ENCODE measurements at places on chromosomes 3 and 15. TPM values are rescaled to one million over a fixed set of nuclear protein-coding genes. Genes with fewer than 3 reads are reported as not detected.

DNA sequence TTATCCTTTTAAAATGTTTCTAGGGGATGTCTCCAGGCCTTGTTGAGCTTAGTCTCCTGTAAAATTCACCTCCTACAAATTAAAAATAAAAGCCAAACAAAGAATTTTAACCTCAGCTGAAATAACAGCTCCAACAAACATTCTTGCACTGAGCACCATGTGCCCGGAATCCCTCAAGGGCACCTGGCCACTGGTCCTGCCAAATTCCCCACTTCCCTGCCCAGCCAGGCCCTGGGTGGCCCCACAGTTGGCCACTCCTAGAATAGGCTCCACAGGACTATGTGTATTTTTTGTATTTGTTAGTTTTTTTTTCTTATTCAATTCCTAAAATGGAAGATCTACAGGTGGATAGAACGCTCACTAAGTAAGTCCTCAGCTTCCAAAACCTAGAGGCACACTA is 33.1 kb upstream of the PLA2G4E start:
- no peaks in the 10 kb centered on the region for H3K36me3 ChIP-seq
- H3K4me1 ChIP-seq, result peaks cover 3% of the 10 kb centered on the region
- peaks cover 37% of the 10 kb centered on the region for H3K27me3 ChIP-seq
- DNase-seq, result no peak

GRCh38 chr3:38031022-38031994 is 1.9 kb upstream of the PLCD1 start:
- peaks cover 27% of the 10 kb centered on the region for H3K27me3 ChIP-seq
- peaks cover 2% of the 10 kb centered on the region for H3K36me3 ChIP-seq
- no peak overlapping the region for H3K4me3 ChIP-seq
- H3K27ac ChIP-seq, result peak overlapping the region; percentile 75

DNA sequence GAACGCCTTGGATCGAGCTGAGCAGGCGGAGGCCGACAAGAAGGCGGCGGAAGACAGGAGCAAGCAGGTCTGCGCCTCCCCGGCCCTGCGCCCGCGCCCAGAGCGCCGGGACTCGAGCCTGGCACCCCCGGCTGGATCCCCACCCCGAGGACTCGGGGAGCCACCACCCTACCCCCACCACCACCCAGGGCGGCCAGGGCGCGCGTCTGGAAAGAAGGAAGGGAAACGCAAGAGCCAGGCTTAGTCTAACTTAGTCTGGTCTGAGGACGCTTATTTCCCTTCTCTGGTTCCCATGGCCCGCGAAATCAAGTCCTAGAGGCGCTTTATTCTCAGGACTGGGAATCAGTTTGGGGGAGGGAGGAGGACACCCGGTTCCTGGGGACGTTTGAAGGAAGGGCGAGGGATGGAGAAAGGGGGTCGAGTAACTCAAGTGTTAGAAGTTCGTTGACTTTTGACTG is 359 bp downstream of the TPM1 start:
- H3K4me3 ChIP-seq, result peak overlapping the region; percentile 59
- H3K36me3 ChIP-seq, result no peaks in the 10 kb centered on the region
- peaks cover 91% of the 10 kb centered on the region for H3K27me3 ChIP-seq
- H3K27ac ChIP-seq, result no peak overlapping the region
- peaks cover 11% of the 10 kb centered on the region for H3K4me1 ChIP-seq
- no peak for DNase-seq

- peaks cover 47% of the 10 kb centered on the region for H3K4me1 ChIP-seq
- DNase-seq, result no peak
- H3K4me3 ChIP-seq, result no peak overlapping the region
These were observed 2.1 kb upstream of the ANXA2 start for GRCh38 chr15:60399931-60400330.

The NR1I2 gene
- 0.10 TPM for total RNA-seq

The LSAMP gene
- not detected for total RNA-seq

- H3K27ac ChIP-seq, result no peak overlapping the region
- H3K4me1 ChIP-seq, result no peaks in the 10 kb centered on the region
- H3K36me3 ChIP-seq, result no peaks in the 10 kb centered on the region
- H3K4me3 ChIP-seq, result no peak overlapping the region
These were observed 23.2 kb downstream of the FRG2C start for GRCh38 chr3:75687323-75687722.

DNA sequence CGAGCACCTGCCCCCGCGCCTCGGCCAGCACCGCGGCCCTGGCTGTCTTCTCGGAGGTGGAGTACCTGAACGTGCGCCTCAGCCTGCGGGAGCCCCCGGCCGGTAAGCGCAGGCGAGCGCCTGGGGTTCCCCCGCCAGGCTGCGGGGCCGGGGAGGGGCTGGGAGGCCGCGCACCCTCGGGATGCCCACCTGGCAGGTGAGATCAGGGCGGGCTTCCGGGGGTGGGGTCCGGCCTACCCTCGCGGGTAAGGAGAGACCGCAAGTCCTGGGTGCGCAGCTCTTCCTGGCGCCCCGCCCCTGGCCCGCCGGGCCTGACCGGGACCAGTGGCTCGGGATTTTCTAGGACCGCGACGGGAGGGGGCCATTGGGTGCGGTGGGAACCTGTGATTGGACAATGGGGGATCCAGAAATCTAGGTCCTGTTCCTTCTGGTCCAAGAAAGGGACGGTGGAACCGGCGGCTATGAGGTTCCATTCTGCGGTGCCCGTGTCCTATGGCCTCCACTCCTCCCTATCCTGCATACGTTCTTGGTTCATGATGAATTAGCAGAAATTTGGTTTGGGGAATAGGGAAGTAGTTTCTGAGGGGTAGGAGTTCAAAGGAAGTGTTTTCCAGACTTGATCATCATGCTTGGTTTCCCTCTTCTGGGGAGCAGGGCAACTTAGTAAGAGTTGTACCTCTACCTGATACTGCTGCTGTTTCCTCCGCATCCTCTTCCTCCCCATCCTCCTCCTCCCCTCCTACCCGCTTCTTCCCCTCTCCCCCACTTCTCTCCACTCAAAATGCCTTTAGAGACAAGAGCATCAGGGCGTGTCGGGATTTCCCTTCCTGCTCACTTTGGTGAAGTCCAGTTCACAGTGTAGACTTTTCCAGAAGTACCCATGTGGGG is 808 bp downstream of the ARRDC4 start:
- H3K27ac ChIP-seq, result peak overlapping the region; percentile 55
- peaks cover 12% of the 10 kb centered on the region for H3K27me3 ChIP-seq
- peaks cover 22% of the 10 kb centered on the region for H3K4me1 ChIP-seq
- DNase-seq, result no peak
- H3K36me3 ChIP-seq, result no peaks in the 10 kb centered on the region

DNA sequence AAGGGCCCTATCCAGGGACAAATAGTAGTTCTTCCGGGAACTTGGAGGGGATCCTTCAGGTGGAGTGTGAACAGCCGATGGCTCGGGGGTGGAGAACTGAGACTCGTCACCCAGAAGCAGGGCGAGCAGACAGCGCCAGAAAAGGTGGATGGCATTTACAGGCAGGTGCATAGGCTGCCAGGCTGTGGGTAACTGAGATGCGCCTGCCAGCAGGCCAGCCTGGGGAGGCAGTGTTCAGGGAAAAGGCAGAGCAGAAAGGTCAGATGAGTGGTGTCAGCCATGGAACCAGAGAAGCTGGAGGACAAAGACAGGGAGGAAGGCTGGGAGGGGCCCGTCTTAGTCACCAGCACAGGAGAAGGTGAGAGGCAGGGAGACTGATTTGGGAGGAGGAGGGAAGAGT is 53.0 kb upstream of the SEC22A start:
- H3K4me1 ChIP-seq, result no peaks in the 10 kb centered on the region
- no peak overlapping the region for H3K27ac ChIP-seq
- no peak for DNase-seq
- H3K4me3 ChIP-seq, result no peak overlapping the region

- H3K4me1 ChIP-seq, result peaks cover 24% of the 10 kb centered on the region
- no peak overlapping the region for H3K4me3 ChIP-seq
- DNase-seq, result no peak
- no peak overlapping the region for H3K27ac ChIP-seq
These were observed 319.7 kb downstream of the UACA start for GRCh38 chr15:70443486-70444273.

DNA sequence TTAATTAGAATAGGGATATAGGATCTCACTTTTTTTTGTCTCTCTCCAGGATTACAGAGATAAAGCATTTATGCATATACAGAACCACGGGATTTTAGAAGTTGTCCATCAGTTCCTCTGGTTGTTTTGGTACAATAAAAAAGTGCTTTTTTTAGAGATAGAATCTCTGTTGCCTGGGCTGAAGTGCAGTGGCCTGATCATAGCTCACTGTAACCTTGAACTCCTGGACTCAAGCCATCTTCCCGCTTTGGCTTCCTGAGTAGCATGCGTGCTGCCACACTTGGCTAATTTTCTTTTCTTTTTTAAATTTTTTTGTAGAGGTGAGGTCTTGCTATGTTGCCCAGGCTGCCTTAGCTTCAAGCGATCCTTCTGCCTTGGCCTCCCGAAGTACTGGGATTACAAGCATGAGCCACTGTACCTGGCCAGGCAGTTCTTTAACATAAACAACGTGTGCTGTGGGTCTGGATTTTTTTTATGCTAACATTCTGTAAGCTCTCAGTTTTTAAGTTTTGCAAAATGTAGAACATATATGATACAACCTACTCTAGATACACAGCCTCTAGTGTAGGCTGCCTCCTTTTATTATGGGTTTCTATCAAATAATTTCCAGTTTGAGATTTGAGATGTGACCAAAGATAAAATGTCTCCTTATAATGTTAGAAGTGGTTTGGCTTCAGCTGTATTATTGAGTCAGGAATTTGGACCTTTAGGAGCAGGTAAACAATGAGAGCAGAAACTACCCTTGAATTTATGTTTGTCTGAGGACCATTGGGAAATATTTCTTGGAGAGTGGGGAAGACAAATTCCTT is 57.4 kb upstream of the ULK4 start:
- DNase-seq, result no peak
- peaks cover 5% of the 10 kb centered on the region for H3K36me3 ChIP-seq
- H3K4me1 ChIP-seq, result peaks cover 54% of the 10 kb centered on the region
- H3K27ac ChIP-seq, result no peak overlapping the region

Measured in activated CD4-positive, alpha-beta T cell treated with anti-CD3 and anti-CD28 coated beads, Interleukin-2, amount 10 ng/mL, durations not matched to agents 7 days and 5 days (primary cell).